LoVo (cell line): ENCODE measurements at places on chromosomes 7 and 10.

- DNase-seq: no peak
Observed at GRCh38 chr7:80263333-80263732, 128.7 kb downstream of the GNAI1 start.

DNA sequence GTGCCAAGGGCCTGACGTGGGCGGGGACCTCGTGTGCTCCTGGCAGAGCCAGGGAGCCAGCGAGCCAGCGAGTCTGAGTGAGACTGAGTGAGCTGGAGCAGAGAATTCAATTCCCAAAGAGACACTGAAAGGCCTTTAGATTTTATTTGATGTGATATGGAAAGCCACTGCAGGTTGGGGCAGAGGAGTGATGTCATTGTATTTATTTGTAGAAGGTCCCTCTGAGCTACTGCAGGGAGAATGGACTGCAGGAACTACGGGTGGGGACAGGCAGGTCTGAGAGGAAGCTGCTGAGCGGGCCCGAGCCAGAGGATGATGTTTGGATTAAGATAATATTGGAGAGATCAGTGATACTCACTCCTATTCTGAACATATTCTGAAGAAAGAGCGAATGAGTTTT lies 445.8 kb upstream of the ANKRD30A start:
- DNase-seq: no peak

- no peak for DNase-seq
Observed at GRCh38 chr7:141001546-141001945, 13.2 kb downstream of the MRPS33 start.

DNA sequence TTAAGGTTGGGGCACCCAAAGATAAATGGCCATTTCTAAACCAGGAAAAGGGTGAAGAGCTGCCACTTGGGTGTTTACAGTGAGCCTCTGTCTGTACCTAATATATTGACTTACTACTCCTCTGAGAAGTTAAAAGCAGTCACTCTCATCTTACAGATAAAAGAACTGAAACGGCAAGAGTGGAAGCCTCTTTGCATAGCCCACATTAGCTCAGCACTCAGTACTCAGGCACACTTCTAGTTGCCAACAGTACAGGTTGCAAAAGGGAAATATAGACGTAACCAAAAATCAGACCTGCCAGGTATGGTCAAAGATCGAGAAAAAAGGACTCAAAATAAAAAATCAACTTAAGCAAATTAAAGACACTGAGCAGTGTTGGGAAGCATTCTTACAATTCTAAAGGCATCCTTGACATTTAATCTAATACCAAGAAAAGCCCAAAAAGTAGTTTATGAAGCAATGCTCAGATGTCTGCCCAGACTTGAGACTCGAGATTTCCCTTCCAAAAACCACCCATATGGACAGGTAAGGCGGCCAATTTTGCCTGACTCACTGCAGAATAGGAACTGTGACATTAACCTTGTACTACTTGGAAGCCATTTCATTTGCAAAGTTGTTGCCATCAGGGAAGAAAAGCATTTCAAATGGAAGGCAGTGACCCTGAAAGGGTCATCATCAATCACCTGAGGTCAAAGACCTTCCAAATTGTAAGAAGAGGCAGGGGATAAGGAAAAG lies 139.3 kb downstream of the SLC25A13 start:
- DNase-seq: no peak

GRCh38 chr7:158420591-158421340 lies 166.9 kb downstream of the PTPRN2 start:
- no peak for DNase-seq
